Hematopoietic multipotent progenitor cell treated with erythropoietin and hydrocortisone succinate and interleukin-3 and kit ligand, for 15 days (in vitro differentiated cells): ENCODE measurements at places on chromosomes 4 and X.

DNA sequence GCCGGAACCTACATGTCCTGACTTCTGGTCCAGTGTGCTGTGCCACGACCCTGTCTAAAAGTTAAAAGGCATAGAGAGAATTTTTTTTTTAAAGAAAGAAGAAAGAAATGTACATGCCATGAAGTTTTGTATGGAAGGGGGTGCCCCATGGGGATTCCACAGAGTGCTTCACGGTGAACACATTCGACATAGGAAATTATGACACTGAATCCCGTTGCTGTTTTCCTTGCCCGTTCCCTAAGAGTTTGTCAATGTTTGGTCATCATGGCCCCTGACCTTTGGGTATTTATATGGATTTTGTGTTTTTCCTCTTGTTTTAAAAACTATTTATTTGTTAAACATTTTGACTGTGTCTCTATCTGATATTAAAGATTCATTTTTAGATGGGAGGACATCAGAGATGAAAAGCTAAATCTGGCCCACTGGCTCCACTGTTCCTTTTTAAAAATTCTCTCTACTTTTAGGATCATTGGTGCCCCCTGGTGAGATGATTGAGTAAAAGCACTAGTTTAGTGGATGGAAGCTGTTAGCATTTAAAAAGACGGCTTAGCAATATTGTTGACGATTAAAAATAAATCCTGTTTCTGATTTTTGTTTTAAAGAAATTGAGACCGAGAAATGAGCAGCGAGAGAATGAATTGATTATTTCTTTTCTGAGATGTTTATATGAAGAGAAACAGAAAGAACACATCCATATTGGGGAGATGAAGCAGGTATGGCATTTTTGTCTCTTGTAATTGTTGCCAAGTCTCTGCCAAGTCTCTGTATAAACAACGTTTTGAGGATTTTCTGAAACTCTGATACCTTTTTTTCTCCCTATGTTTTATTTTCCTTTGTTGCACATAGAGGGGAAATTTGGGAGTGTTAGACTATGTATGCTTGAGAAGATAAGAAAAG, 75.0 kb downstream of the PTTG2 start:
- peak; percentile 57 for DNase-seq

DNA sequence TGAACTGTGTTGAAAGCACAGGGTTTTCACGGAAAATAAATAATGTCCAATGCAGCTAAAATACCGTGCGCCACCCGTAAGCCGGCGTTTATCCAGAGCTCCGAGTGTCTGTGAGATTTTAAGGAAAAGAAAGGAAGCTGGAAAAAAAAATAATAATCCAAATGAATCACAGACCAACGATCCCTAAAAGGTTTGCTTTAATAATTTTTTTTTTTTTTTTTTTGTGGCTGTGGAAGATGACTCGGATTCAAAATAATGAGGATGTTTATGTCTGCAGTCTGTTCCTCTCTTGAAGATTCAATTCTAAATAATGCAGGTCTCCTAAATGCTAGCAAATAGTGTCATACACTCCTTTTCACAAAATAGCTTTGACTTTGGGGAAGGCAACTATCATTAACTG, 84.6 kb upstream of the PPP2R3B start:
- DNase-seq = no peak

DNA sequence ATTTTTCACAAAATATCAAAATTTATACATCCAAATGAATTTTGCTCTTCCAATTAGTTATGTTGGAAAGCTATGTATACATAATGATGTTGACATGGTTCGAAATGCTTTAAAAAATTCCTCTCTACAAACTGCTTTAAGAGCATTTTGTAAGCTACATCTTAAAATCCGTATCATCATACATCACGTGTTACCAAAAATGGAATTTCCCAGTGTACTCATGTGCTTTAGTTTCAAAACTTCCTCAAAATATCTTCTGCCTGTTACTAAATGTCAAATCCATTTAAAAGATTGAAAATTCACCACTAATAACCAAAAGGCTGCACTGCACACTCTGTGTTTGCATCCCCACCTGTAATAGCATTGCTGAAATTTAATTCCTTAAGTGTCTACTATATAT, 87.9 kb downstream of the WDFY3 start:
- DNase-seq = no peak

GRCh38 chrX:150225266-150225665, 137.9 kb upstream of the MAMLD1 start:
- DNase-seq = no peak

DNA sequence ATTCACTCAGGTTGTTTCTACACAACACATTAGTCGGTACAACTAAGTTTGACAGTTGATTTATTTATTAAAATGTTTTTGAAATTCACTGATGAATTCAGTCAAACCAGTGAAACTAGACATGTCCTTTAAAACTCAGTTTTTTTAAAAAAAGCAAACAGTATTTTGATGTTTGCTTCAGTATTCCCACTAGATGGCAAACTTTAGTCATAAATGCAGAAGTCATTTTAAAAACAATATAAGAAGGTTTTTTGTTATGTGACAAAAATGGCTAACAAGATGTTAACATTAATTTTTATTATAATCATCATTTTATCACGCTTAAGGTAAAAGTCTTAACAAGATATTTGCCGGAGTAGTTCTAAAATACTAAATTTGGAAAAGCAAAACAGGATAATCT, 1337.8 kb upstream of the DIAPH2 start:
- DNase-seq = no peak

DNA sequence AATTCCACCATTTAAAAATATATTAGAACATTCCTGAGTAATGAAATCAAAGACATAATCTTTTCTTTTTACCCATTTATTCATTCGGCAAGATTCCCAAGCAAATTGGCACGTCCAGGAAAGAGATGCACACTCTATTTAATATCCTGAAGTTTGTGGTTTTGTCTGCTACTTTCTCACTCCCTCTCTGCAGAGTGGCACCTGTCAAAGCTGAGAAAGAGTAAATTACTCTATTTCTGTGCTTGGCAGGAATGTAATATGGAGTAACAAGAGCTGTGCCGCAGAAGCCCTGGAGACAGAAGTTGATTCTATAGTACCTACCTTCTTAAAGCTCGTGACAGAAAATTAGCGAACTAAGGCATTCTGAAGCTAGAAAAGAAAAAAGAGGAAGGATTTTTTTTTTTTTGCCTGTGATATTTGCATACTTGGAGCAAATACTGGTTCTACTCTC, 5.5 kb downstream of the GSTCD start:
- peak; percentile 14 for DNase-seq

DNA sequence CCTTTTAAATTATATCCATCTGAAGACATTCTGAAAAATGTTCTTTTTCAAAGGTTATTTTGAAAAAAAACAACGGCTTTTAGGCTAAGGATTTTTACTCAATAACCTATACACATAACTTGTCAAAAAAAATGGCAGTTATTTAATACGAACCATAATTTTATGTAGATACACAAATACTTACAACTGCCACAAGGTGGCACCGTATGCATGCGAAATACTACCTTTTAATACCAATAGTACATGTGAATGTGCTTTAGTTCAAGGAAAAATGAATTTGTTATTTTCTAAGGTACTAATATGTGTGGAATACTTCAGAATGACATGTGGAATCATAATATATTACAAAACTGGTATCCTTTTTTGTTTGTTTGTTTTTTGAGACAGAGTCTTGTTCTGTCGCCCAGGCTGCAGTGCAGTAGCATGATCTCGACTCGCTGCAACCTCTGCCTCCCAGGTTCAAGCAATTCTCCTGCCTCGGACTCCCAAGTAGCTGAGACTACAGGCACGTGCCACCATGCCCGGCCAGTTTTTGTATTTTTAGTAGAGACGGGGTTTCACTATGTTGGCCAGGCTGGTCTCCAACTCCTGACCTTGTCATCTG, 4.6 kb upstream of the MAD2L1 start:
- peak; percentile 71 for DNase-seq

- DNase-seq = no peak
These were observed 19.5 kb downstream of the COMMD8 start for GRCh38 chr4:47444031-47444430.

DNA sequence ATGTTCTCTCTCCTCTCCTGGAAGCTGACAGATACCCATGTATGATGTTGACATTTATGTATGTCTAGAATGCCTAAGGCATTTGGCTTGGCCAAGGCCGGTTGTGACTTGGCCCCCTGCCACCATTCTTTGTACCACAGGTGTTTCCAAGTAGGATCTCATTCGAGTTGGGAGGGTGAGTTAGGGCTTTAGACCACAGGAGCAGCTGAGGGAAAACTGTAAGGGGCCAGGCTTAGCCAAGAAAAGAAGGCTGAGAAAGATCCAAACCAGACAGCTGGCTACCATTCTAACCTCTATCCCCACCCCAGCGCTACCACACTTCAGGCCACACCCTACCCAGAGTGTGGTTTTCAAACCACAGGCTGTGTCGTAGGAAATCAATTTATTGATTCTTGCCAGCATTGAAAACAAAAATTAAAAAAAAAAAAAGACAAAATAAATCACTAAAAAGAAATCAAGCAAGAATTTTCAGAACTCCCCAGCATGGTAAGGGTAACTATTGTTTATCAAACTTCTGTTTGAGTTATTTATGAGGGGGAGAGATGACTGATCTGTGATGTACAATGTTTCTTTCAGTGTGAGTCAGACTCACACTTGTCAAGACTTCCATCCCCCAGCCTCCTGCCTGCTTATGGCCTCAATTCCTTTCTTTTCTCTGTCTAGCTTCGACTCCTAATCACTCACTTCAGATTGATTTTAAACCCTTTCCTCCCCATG, 9.9 kb downstream of the TMSB4X start:
- DNase-seq = no peak

GRCh38 chrX:34893741-34894140, 48.9 kb upstream of the FAM47B start:
- DNase-seq = no peak
